ENCODE measurements at places on chromosomes 6 and 20.

DNA sequence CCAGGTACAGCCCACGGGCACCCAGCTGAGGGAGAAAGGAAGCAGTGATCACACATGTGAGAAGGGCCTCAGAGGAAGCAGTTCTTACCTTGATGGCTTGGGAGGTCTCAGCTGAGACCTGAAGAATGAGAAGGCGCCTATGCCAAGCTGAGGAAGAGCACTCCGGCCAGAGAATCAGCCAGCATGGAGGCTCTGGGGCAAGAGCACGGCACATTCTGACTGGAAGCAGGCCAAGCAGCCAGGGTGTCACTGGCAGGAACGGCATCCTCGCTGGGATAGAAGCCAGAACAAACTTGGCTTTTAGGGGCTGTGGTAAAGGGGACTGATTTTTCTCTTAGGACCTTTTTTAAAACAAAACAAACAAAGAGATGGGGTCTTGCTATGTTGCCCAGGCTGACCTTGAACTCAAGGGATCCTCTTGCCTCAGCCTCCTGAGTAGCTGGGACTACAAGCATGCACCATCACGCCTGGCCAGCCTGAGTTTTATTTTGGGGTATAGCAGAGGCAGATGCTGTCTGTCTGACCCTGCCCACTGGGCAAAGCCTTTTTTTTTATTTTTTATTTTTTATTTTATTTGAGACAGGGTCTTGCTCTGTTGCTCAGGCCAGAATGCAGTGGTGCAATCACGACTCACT lies 17.6 kb downstream of the GHRH start:
- no peak for DNase-seq

DNA sequence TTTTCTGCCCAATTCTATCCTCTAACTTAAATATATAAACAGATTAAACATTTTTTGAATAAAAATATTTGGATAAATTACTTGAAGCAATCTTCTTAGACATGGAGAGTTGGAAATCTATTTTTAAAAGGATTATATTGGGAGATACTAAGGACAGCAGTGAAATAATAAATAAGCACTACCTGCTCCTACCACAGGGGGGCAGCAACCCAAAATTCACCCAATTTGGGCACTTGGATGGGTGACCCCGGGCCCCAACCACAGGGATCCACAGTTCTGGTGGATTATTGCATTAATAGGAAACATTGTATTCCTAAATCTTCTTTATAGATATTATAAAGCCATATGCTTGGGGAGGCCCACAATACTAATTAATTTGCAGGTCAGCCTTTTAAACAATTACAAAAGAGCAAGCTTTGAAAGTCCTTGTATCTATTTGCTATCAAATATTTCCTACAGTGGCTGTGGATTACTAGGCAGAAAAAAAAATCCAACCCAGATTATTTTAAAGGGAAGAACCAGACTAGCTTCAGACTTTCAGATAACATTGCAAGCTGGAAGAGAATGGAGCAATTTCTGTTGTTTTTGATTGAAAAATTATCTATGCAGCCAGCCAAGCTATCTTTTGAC lies 66.4 kb upstream of the PDE10A start:
- DNase-seq: no peak

DNA sequence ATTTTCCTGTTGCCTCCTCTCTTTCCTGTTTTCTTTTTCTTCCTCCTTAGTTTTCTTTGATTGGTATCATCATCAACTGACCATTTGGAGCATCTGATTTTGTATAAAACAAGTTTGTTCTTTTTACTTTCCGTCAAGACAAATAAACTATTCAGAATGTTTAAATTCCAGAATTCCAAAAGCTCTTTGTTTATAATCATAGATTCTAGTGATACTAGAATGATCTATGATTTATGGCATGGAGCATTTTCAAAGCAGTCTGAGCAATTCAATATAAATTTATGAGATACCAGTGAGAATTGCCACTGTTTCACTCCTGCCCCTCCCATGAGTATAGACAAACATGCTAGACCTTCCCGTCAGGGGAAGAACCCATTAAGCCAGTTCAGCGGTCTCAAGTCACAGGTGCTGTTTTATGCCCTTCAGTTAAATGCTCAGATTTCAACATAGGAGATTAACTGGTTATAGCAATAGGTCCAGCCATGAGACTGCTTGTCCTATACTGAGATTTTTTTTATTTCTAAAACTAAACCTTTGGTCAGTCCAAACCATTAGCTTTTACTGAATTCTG lies 60.7 kb downstream of the GRIK2 start:
- no peak for DNase-seq

GRCh38 chr6:1285556-1285955 lies 26.3 kb upstream of the FOXQ1 start:
- DNase-seq: no peak

- no peak for DNase-seq
Observed at GRCh38 chr6:35400901-35401311, 51.2 kb upstream of the FANCE start.

DNA sequence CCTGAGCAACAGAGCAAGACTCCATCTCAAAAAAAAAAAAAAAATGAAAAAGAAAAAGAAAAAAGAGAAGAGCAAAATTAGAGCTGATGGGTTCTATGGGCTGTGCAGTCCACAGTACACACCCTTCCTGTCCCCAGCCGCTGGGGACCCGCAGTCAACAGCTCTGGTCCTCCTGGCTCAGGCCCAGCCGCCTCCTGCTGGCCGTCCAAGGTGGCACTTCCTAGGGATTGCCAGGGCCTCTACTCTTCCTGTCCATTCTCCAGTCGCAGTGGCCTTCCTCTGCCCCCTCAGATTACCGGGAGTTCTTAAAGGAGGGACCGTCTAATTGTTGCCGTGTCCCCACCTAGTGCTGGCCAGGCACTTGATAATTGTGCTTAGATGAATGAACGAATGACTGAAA lies 41.7 kb downstream of the TMEM242 start:
- DNase-seq: no peak

All from cortex of kidney (tissue), 1 donor.